CD4-positive, alpha-beta T cell treated with Interleukin-6 for 4 hours (primary cell): ENCODE measurements at places on chromosomes 16 and 17.

GRCh38 chr17:7443499-7444485 is 1.1 kb upstream of the CHRNB1 start:
- DNase-seq = no peak

GRCh38 chr17:76189741-76190140 is 48.7 kb upstream of the FOXJ1 start:
- no peak for DNase-seq

DNA sequence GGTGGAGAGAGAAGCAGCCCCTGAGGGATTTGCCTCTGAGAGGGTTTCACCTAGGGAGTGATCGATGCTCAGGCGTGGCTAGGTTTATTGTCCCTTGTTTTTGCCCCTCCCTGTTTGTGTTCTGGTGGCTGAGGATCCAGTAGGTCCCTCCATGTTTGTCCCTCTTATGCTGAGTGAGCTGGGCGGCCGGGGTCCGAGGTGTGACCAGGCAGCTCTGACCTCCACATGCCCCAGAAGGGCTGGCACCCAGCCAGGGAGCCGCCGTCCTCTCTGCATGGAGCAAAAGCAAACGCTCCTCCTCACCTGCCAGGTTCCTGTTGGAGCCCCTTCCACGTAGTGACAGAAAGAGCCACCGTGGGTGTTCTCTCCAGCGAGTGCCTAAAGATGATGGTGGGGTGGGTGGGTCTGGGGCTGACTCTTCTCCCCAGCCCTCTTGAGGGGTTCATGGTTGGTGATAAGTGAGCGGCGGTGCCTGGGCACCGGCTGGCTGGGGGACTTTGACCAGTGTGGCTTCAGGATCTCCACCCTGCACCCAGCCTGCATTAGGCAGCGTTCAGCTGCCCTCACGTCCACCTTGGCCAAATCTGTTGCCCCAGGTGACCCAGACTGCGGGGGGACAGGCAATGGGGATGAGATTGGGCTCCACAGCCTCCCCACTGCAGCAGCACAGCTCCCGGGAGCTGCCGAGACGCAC is 14.1 kb upstream of the NUDT16L1 start:
- no peak for DNase-seq

DNA sequence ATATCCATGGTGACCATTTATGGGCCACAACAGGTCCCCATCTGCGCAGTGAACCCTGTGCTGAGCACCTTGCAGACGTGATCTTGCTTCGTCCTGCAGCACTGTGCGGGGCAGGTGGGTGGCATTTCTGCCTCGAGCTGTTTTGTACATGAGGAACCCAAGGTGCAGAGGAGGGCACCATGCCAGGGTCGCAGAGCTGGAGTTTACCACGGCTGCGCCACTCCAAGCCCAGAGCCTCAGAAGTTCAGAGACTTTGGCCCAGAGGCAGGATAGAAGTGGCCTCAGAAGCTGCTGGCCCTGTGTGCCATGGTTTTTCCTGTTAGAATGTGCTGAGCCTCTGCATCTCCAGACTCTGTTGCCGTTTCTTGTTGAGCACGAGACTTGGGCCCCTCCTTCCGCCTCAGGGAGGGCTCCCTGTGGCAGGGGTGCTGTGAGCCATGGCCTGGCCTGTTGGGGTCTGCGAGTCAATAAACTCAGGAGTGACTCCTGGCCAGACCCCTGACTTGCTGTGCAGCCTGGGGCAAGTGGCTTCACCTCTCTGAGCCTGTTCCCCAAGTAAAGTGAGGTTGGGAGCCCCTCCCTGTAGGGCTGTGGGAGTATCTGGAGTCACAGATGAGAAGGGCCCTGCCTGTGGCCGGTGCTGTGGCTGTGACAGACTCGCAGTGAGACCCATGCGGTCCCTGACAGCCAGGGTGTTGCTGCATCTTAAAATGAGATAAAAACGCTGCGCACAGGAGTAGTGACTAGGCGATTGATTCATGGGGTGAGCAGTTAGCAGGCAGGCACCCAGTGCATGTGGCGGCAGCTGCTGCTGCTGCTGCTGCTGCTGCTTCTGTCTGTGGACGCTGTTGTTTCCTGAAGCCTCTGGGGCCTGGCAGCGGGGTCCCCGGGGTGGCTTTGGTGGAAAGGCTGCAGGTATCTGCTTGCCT is 11.8 kb downstream of the MAP2K3 start:
- no peak for DNase-seq

DNA sequence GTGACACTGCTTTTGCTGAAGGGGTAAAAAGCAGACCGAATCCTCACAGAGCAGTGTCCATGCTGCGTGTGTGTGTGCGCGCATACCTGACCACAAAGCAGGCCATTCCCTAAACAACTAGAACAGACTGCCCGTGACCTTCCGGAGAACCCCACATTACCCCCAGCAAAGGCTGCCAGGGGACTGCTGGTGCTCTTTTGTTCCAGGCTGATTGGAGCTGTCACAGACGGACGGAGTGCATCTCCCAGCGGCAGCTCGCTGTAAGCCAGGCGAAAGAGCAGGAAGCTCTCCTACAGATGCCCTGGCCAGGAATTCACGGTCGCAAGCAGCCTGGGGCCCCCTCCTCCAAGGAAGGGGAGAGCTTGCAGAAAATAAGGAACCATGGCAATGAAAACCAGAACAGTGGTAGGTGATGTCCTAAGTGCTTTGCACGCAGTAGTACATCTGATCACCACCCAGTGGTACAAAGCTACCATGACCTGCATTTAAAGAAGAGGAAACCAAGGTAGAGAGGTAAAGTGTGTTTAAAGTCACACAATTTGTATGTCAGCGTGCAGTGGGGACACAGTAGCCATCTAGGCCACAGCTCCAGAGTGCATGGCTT is 153.4 kb upstream of the DYNLRB2 start:
- DNase-seq = no peak

- DNase-seq = no peak
Measured at GRCh38 chr17:65092262-65092661, 35.7 kb upstream of the GNA13 start.

DNA sequence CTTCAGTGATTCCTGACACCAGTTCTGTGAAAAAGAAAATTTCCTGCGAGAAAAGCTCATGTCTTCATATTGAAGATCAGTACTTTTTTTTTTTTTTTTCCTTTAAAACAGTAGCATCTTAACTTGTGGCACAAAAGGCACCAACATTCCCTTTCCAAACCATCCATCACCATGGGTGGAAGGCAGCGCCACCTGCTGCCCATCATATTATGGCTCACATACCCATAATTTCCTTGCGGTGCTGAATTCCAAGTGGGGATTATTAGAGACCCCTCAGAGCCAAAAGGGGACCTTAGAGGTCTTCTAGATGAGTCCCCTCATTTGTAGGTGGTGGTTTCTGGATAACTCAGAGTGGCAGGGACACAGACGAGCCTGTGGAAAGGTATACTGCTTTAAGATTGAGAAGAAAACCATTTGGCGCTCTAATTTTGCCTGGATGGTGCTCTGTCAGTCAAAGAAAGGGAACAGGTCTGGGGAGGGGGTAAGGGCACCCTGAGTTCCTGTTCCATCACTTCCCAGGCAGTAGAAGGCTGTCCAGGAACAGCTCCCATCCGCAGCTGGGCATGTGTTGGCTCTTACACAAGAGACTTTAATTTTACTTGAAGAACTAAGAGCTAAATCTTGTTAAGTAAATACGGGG is 7.9 kb upstream of the SOST start:
- peak; percentile 62 for DNase-seq

DNA sequence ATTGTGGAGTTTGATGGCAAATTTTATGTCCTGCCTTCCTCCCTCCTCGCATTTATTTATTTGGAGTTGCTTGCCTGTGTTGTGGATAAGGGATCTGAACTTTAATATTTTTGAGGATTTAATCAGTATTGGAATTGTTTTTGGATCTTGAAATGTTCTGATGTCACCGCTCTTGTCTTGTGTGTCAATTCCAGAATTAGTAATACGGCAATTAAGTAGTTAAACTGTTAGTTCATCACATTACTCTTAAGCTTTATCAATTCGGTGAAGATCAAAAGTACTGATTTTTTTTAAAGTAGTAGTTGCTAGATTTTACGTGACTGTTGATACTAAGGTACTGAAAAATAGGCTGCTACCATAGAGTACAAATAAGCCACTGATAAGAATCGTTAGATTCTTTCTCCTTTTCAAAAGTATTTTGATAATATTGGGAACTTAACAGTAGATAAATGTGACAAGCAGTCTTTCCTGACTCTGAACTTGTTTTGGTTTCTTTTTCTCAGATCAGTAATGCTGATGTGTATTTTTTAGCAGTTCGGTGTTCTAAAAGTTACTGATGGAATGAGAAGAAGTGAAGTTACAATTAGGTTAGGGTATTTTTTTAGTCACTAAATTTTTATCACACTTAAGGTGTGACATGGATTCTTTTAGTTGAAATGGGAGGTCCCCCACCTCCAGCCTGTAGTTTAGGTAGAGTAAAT is 2.0 kb downstream of the RBBP6 start:
- no peak for DNase-seq

GRCh38 chr17:9766970-9767369 is 24.4 kb downstream of the DHRS7C start:
- no peak for DNase-seq
